ENCODE measurements at places on chromosomes 2 and 18.

DNA sequence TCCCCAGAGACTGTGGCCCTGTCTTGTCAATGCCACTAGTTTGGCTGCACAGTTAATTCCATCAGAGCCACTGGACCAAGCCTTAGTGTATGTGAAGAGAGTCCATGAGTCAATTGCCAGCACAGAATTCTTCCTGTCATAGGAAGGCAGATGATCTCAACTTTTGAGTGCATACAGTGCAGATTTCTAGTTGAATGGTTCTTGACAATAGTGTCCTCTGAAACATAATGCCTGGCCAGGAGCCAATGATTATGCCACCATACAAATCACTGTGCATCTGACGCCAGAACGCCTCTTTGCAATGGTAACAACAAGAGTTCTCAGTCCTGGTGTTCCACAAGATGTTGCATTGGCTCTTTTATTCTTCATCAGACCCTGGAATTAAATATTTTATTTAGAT is 7.1 kb downstream of the NEUROD1 start:
- no peak for DNase-seq

- no peak for DNase-seq
Measured at GRCh38 chr2:74712223-74713053, 58.4 kb downstream of the SEMA4F start.

GRCh38 chr2:24432735-24433134 is 58.3 kb upstream of the NCOA1 start:
- DNase-seq = no peak

DNA sequence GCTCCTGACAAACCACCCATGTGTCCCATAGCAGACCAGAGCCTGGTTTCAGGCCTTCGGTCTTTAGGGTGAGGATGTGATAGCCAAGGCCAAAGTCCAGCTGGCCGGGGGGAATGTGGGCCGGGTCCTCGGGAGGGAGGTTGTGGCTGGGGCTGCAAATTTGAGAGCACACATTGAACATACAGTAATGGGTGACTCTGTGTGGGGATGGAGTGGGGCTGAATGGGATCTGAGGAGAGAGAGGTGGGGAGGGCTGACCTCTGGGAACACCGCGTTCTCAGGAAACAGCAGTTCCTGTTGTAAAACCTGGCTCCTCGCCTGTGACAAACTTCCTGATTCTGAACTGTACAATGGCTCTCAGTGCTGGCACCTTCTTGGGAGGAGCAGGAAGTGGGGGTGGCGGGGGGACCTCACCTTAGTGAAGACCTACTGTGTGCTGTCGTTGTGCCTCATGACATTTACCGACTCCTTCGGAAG is 48.8 kb downstream of the MCFD2 start:
- DNase-seq = no peak

GRCh38 chr2:237159006-237159911 is 73.6 kb downstream of the COPS8 start:
- DNase-seq = no peak

Data from stimulated activated CD8-positive, alpha-beta memory T cell treated with anti-CD3 and anti-CD28 coated beads, Interleukin-2, amount 100 ng/mL, for 1 hour (primary cell).